GM04503 (cell line): ENCODE measurements at places on chromosomes 5 and 9.

DNA sequence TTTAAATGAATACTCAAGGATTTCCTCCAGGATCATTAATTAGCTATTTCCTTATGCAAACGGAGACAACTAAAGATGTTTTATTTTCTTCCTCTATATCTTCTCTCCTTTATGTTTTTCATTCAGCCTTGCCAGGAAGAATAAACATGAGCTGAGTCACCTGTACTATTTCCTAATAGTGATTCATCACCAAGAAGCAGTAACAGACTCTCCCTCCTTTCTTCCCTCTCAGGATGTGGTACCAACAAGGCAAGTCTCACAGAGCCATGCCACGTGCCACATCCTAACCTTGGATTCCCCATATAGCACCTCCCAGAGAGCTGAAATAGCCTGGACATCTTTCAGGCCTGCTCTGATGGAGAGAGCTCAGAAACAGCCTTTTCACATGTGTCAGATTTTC, 758.6 kb upstream of the DMAC1 start:
- DNase-seq: no peak

- DNase-seq: no peak
Observed at GRCh38 chr9:124202447-124202971, 55.2 kb upstream of the NEK6 start.

DNA sequence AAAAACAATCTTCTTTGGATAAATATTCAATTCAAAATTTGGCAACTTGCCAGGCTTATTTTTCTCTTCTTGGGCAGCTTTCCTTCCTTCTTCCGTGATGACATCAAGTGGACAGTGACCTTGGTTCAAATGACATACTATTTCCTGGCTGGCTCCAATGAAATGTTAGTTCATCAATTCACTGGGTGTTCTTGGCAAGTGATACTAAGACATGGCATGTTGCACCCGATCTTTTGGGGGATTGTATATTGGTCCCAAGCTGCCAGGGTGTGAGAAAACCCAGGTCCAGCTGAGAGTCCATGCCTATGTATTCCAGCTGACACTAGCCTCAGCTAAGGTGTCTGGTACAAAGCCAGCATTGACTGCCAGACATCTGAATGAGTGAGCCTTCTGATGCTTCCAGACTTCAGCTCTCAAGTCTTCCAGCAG, 252.9 kb downstream of the MAT2B start:
- DNase-seq: no peak

- DNase-seq: no peak
Observed at GRCh38 chr9:123408313-123409262, 52.6 kb downstream of the CRB2 start.

GRCh38 chr5:78509884-78510769, 138.4 kb downstream of the LHFPL2 start:
- no peak for DNase-seq

GRCh38 chr5:98309785-98310598, 463.5 kb upstream of the RGMB start:
- peak; percentile 99 for DNase-seq

DNA sequence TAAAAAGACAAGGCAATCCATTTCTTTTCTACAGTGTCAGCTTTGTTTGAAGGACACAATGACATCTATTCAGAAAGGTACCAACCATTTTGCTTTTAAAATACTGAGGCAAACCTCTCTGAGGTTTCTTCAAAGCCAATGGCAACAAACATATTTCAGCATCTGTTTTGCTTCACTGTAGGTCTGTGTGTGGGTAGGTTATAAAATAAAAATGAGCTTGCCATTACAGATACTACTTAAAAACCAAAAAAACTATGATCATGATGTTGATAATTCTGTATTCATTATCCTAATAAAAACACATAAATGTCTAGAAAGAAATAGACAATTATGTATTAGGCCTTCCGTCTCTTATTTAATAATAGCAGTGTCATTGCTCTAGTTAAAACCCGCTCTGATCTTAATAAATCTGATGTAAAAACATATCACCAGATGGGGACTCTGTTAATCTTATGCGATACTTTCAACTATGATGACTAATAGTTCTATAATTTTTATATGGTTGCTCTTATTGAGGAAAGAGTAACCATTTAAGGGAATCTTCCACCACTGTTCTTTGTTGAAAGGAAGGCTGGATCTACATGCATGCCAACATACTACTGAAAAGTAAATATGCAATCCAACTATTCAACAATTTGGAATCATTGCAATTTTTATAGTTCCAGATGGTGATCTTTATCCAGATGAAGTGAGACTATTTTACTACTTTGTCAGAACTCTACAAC, 647.2 kb downstream of the PDE4D start:
- DNase-seq: no peak

GRCh38 chr9:113588936-113589335, 125.4 kb downstream of the RGS3 start:
- no peak for DNase-seq

DNA sequence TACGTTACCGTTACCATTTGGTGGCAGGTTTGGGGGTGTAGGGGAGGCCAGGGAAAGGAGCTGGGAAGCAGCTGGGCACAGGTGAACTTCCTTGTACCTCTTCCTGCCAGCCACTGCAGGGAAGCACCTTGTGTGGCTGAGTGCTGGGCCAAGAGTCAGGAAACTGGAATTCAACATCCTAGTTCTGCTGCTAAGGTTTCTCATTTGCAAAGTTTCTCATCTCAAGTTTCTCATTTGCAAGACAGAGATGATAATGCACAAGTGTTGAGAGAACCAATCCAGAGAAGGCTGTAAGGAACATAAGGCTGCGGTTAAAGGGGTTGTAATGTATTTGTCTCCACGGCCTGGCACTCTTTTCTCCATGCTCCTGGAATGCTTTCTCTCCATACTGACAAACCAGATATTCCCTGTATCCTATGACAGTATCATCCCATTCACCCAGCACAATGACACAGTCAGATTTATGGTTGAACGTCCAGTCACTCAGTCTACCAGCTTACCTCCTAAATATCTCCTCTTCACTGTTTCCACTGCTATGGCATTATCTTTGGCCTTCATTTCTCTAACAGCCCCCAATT, 33.6 kb upstream of the LARP1 start:
- DNase-seq: no peak

- DNase-seq: no peak
Observed at GRCh38 chr5:179268966-179269693, 76.1 kb downstream of the ADAMTS2 start.

DNA sequence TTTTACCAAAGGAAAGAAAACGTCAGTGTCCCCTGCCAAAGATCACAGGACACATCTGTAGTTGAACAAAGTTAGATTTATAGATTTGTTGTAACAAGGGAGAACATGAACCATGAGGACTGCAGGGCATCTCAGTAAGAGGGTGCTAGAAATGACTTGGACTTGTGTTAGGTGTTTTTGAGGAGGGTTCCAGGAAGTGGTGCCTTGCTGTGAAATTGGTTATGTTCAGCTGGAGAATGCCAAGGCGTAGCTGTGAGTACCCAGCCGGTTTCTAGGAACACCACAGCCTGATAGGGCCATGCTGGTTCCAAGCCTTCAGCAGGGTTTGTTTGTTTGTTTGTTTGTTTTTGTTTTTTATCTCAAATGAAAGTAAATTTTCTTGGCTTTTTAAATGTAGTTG, 5.3 kb downstream of the SPEF2 start:
- no peak for DNase-seq

- DNase-seq: no peak
Observed at GRCh38 chr9:27619743-27620142, 46.5 kb upstream of the C9orf72 start.

DNA sequence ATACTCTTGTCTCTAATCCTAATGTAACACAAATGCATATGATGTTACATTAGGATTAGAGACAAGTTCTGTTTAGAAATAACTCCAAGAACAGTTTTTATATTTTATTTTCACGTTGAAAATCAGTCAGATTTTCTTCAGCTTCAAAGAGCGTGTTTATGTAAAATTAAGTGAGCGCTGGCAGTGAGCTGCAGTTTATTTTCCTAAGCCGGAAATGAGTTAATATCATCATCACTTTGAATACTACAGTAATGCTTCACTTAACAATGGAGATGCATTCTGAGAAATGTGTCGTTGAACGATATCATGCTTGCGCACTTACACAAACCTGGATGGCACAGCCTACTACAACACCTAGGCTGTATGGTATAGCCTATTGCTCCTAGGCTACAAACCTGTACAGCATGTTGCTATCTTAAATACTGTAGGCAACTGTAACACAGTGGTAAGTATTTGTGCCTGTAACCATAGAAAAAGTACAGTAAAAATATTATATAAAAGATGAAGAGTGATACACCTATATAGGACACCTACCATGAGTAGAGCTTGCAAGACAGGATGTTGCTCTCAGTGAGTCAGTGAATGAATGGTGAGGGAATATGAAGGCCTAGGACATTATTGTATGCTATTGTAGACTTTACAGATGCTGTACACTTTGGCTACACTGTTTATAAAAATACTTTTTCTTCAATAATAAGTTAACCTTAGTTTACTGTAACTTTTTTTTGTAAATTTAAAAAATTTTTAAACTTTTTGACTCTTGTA, 65.9 kb upstream of the C5orf46 start:
- DNase-seq: no peak

GRCh38 chr9:14824481-14824880, 85.7 kb downstream of the FREM1 start:
- no peak for DNase-seq

DNA sequence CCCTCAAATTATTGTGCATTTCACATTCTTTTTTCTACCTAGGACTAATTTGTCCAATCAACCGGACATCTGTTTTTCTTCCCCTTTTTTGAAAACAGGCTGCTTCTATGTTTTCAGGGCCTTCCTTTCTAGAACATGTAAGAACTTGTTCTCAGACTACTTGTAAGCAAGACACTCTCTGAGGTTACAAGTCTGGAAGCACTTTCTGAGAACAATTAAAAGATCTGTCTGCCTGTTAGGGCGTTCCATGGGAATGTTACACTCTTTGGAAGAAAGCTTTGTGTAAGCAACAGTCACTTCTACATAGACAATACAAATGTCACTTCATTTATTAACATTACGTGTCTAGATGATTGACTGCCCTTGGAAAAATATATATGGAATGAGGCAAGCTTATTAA, 50.9 kb upstream of the HSPB3 start:
- DNase-seq: no peak

GRCh38 chr5:54579591-54580295, 62.2 kb downstream of the SNX18 start:
- DNase-seq: no peak

DNA sequence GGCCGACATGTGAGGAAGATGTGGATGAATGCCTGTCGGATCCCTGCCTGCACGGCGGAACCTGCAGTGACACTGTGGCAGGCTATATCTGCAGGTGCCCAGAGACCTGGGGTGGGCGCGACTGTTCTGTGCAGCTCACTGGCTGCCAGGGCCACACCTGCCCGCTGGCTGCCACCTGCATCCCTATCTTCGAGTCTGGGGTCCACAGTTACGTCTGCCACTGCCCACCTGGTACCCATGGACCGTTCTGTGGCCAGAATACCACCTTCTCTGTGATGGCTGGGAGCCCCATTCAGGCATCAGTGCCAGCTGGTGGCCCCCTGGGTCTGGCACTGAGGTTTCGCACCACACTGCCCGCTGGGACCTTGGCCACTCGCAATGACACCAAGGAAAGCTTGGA, 14.1 kb downstream of the CRB2 start:
- no peak for DNase-seq

DNA sequence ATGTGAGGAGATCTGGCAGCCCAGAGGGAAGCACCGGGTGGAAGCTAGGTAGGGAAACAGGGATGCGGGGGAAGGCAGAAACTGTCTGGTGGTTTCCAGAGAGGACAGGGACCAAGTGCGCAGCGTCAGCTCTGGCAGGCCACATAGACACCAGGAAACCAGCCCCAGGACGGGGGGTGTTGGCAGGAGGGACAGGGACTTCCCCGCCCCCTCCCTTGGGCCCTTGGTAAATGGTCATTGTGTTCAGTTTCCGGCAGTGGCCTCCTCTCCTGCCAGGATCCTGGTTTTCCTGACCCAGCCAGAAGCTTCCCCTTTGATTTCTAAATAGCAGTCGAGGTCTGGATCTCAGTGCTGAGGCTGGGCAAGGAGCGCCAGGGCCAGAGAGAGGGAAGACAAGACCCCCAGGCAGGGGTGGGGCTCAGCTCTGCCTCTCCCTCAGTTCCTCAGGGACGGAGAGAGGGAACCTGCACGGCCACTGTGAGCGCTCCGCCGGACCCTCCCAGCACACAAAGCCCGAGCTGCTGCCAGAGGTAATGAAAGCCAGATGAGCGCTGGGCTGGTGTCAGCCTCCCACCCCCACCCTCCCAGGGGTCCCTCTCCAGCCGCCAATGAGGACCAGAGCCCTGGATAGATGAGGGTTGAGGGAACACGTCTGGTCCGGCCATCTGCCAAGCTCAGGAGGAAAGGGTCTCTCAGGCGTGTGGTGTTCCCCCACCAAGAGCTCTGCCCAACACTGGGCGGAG, 1.8 kb downstream of the RALGDS start:
- no peak for DNase-seq

DNA sequence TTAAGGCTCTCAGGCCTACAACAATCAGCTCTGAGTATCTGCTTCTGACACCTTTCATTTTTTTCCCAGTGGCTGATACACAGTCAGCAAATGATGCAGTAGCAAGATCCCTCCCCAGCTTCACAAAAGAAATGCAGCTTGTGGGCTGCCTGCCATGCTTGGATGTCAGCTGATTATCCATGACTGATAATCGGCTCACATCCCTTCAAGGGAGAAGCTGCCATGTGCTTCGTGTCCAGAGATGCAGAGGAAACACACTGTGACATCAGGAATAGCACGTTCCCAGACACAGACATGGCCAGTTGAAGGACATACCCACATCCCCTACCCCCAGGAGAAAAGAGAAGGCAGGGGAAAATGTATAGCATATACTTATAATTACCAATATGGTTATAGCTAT, 27.9 kb downstream of the TMEM215 start:
- DNase-seq: no peak

GRCh38 chr5:8399471-8399870, 530.5 kb downstream of the MTRR start:
- no peak for DNase-seq

- no peak for DNase-seq
Observed at GRCh38 chr5:62702126-62702525, 123.5 kb downstream of the LRRC70 start.

DNA sequence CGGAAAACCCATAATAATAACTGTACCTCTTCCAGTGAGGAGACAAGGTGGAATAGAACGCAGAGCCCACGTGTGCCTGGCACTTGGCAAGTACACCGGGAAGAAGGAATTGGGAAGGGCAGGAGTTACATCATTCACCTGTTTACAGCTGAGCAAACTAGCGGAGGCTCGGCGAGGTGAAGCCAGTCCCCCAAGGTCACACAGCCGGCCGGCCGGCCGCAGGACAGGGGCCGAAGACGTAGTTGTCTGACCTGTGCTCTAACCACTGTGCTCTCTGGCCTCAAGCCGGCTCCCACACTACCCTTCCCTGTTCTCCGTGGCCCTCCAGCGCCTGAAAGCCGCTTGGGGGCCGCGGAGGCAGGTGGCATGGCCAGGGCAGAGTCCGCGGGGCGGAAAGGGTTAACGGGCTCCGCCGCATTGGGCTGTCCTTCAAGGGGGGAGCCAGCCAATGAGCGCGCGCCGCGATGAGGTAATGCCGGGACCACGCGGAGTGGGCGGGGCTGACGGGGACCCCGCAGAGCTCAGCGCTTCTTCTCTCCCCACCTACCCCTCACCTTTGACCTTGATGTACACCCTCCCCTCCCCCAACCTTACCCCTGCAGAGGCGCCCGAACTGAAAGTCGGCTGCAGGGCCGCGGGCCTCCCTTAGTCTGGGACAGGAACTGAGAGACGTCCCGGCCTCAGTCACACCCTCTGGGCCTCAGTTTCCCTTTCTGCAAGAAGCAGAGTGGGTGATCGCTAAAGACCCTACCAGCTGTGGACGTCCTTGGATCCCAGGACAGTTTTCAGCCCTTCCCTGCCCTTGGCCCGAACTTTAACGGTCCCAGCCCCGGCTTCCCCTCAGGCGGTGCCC, 125.1 kb downstream of the C9orf50 start:
- DNase-seq: no peak
